ENCODE measurements at places on chromosomes 2 and 18.
A peak's percentile ranks its signal among the peaks of the same experiment; 100 is the strongest.

DNA sequence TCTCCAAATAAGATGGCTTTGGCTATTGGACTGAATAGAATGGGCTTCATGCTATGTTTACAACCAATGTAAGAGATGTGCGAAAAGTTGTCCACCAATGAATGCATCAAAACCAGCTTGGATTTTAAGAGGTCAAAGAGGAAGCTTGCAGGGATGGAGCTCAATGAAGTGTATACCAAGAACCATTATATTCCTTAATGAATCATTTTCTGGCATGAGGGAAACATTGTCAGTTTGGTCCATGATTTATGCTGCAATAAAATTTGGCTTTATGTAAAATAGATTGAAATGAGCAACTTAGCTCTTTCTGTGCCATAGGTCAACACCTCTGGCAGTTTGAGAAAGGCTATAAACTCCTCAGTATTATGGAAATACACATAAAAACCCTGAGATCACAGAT, 107.3 kb downstream of the SH3BP4 start:
- no peak for DNase-seq

DNA sequence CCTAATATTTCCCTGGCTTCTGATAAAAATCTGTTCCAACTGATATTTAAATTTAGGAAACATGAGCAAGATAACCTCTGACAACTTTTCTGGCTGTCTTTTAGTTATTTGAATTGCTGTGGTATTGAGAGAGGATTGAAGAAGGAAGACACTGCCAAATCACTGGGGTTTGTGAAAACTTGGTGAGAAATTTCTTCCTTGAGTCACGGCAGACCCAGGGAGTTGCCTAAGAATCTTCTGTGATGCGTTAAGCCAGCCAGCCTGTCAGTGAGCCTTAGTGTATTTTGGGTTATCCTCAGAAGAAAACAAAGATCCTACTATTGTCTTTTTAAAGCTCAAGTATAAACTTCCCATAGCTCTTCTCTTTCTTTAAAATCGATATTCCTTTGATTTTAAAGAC, 17.5 kb upstream of the DOK6 start:
- no peak for DNase-seq

GRCh38 chr18:50117863-50118262, 77.1 kb downstream of the MYO5B start:
- no peak for DNase-seq

GRCh38 chr2:119809339-119810048, 49.8 kb downstream of the PTPN4 start:
- peak; percentile 50 for DNase-seq

GRCh38 chr2:107810734-107811133, 16.0 kb upstream of the RGPD4 start:
- DNase-seq: no peak

DNA sequence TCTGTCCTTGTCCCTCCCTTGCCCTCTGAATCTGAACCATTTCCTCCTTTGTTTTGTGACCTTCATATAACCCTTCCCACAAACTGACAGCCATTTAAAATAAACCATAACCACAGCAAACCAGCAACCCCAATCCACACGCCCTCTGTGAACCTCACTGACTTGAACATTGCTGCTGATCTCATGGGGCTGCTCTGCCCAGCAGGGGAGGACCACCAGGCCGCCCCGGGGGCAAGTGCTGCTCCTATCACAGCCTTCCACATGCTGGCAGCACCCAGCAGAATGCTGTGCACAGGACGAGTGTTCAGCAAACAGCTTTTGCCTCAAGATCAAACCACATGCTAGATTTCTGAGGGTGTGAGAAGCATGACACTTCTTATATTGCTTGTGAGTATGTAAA, 73.9 kb upstream of the UXS1 start:
- DNase-seq: no peak

GRCh38 chr18:45621061-45621511, 5.8 kb downstream of the SLC14A2 start:
- DNase-seq: peak; percentile 56

DNA sequence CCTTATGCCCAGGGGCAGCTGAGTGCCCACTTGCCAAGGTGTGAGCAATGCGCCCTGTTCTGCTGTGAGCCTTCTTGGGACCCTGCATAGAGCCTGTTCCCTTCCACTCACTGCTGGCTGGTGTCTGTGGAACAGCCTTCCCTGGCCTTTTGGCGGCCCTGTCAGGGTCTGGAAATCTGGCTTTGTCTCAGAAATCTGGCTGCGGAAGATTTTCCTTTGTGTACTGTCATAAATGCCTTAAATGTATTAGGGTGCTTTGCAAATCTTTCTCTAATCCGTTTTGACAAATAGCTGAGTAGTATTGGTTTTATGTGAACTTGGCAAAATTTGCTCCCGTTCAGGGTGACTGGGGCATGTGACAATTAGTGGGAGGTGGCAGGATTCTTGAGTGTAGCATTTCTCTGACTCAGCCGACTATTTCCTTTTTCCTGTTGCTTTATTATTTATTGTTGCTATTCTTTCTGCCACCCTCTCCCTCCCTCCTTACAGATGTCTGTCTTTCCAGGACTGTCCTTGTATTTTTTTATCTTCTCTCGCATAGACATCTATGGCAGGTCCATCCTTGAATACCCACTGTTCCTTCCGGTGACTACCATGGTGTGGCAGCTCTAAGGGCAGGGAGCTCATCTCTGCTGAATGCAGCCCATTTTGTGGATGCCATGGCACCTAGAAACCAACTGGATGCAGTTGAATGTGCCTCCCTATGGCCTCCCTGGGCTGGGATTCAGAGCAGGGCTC, 41.8 kb downstream of the LDLRAD4 start:
- DNase-seq: no peak

GRCh38 chr2:67524777-67525176, 127.6 kb downstream of the ETAA1 start:
- DNase-seq: no peak

- DNase-seq: peak; percentile 47
These were observed 243.0 kb downstream of the HDAC4 start for GRCh38 chr2:239157771-239158170.

GRCh38 chr2:145524303-145524702, 1004.4 kb upstream of the ZEB2 start:
- DNase-seq: no peak

DNA sequence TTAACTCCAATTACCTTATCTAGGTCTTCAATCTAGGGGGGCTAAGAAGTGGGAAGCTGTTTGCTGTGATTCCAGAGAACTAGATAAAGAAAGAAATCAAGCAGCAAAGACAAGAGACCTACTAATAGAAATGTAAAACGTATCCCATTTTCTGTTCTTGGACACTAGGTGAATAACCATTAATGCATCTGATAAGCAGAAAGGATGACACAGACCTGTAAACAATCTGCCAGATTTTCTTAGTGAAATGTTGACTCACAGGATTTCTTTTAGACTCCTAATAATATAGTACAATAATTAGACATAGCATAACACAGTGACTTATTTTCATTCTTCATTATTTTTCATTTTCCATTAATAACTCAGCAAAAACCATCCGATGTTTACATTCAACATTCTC, 1.3 kb downstream of the WDR35 start:
- DNase-seq: no peak

GRCh38 chr2:174761837-174762236, 2.4 kb downstream of the CHRNA1 start:
- DNase-seq: no peak

DNA sequence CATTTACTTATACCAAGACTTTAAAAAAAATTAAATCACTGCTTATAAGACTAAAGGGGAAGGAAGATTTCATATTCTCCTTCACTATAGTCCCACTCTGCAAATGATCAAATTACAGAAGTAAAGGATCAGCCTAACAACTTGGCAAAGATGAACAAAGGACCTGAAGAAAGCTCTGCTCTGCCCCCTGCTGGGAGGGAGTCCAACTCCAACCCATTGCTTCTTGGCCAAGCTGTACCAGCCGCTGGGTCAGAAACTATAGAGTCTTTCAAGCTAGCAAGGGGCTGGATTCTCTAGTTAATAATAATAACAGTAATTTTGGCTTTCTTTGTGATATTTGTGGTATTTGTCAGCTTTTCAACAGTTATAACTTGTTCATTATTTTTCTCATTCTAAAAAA, 927.0 kb upstream of the CRIM1 start:
- DNase-seq: no peak

DNA sequence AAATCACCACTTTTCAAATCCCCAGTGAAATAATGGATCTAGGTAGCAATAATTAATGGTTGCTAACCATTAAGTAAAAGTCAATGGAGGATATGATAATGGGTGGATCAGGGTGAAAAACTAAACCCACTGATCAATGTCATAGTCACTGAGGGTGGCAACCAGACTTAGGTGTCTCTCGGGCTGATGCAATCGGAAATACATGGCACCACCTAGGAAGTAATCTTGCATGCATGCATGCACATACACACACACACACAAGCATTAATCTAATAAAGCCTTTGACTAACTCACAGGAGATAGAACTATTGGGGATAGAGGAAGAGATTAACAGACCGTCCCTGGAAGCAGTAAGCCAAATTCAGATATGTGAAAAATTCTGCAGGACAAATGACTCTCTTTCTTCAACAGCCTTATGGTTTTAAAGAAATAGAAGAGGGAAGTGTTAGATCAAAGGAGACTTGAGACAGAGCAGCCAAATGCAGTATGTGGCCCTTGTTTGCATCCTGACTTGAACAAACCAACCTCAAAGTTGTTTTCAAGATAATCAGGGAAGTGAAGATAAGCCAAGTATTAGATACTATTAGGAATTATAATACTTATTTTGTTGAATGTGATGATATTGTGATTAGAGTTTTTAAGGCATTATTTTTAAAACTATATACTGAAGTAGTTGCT, 186.0 kb upstream of the RMP24 start:
- DNase-seq: no peak

- DNase-seq: no peak
These were observed 239.5 kb upstream of the COL3A1 start for GRCh38 chr2:188734691-188735090.

GRCh38 chr2:62215306-62216064, 19.6 kb downstream of the B3GNT2 start:
- no peak for DNase-seq

DNA sequence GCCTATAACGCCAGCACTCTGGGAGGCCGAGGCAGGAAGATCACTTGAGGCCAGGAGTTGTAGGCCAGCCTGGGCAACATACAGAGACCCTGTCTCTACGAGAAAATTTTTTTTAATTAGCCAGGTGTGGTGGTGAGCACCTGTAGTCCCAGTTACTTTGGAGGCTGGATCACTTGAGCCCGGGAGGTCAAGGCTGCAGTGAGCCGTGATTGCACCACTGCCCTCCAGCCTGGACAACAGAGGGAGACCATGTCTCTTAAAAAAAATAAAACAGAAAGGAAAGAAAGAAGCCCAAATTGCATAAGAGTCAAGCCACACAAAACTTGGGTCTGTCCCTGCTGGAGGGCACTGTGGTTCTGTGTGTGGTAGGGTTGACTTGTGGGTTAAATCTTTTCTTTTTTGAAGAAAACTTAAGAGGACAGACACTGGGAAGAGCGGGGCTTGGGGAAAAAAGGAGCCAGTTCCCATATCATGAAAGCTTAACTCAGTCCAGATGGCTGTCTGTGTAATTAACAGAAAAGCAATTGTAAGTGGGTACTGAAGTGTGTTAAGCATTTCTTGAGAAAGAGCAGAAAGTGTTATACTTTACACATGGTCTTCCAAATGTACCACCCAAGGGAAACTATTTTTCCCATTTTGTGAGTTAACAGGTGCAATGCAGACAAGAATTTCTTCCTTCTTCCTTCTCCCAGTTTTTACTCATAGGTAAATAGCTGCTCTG, 115.1 kb downstream of the ALPK2 start:
- no peak for DNase-seq

- DNase-seq: no peak
These were observed 1.7 kb downstream of the NAT8 start for GRCh38 chr2:73640511-73640911.

DNA sequence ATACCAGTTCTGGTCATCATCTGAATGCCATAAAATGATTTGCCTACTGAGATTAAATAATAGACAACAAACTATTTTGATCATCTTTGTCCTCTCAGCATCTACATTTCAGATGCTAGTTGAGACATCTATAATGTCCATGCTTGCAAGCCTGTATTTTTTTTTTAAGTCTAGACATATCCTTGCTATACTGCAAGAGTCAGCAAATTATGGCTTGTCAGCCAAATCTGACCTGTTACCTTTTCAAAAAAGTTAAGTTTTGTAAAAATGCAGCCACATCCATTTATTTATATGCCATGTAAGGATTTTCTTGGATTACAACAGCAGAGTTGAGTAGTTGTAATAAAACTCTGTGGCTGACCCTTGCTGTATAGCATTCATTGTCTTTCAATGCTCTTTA, 1355.7 kb upstream of the FAM98A start:
- DNase-seq: no peak

DNA sequence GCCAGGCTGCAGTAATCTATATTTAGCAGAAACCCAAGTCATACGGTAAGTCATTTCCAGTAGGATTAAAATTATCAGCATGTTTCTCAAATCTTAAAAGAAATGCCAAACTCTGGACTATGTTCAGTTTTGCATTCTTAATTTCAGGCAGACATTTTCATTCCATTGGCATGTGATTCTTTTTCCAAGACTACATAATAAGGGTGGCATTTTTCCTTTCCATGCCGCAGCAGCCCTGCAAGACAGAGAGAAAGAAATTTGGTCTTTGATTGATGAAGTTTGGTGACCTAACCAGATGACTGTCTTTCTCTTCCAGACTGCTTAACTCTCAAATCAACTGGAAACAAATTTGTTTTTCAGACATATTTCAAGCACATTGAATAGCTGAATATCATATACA, 118.1 kb downstream of the FHOD3 start:
- DNase-seq: no peak

DNA sequence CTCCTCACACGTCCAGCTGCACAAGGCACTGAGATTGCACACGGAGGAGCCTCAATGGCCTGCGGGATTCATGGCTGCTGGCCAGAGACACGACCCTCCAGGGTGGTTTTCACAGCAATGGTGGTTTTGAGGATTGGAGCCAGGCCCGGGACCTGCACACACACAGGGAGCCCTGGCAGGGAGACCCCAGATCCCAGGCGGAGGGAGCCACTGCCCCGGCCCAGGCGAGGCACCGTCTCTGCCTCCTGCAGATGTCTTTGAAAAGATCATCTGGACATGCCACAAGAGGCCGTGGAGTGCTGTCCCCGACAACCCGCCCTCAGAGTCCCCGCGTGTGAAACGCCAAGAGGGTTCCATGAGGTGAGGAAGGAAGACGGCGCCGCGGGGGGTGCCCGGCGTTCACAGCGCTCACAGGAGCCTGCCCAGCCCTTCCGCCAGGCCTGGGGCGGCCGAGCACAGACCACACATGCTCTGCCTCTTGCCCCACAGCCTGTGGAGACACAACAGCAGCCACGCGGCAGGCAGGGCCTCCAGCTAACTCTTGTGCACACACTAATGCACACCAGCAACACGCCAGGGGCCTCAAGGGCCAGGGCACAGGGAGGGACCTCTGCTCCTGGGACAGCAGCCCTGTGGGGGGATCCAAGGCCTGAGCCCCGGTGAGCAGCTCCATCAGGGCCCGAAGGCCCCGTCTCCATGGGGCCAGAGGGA, 72.8 kb upstream of the CTDP1 start:
- no peak for DNase-seq

GRCh38 chr2:105510761-105511528, 112.1 kb upstream of the FHL2 start:
- DNase-seq: no peak

GRCh38 chr18:79186649-79187048, 117.5 kb downstream of the ATP9B start:
- no peak for DNase-seq

GRCh38 chr2:216006164-216006663, 7.1 kb downstream of the MREG start:
- no peak for DNase-seq

- DNase-seq: no peak
These were observed 291.8 kb upstream of the SESTD1 start for GRCh38 chr2:179556425-179556824.

- no peak for DNase-seq
These were observed 127.5 kb upstream of the TMEM200C start for GRCh38 chr18:6022845-6023244.
